ENCODE measurements at places on chromosomes 11 and 22.
A peak's percentile ranks its signal among the peaks of the same experiment; 100 is the strongest.

DNA sequence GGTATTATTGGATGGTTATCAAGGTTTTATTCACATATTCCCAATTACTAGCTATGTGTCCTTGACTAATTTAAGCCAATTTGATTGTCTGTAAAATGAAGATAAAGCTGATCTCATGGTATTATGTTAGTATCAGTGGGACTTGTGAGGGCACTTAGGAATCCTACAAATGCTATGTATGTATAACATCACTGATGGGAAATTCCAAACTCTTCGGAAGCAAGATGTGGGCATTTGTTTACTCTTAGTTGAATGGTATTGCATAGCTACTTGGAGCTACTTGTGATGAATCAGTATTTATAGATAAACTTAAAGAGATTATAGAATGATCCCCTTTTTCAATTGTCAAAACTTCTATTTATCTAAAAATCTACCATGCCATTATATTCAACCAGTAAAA, 239.9 kb downstream of the CNTN5 start:
- no peak for DNase-seq

DNA sequence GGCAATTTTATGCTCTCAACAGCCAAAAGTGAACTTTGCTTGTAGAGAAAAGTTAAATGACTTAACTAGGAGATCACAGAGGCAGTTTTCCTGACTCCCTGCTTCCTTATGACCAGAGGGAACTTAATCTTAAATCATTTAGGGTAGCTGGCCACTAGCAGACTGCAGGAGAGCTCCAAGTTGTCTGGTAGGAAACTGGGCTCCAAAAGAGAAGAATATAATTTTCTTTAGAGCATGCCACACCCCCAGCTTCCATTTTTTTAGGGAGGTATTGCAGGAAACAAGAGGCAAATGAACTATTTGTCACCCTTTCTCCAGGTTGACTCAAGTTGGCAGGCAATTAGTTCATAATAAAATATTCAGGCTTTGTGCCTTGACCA, 2.6 kb downstream of the METTL15 start:
- no peak for DNase-seq

- DNase-seq: no peak
Observed at GRCh38 chr22:35315141-35315854, 15.6 kb downstream of the TOM1 start.

- DNase-seq: peak; percentile 85
Observed at GRCh38 chr11:94973099-94973968, at the start of the genes CWC15 and KDM4D. Gene CWC15, minus strand, starts transcription at chr11:94973556. Its CDS starts 1,371 bp downstream, at chr11:94972185. Gene KDM4D, plus strand, starts transcription at chr11:94973709. Its CDS starts 23,664 bp downstream, at chr11:94997373.

DNA sequence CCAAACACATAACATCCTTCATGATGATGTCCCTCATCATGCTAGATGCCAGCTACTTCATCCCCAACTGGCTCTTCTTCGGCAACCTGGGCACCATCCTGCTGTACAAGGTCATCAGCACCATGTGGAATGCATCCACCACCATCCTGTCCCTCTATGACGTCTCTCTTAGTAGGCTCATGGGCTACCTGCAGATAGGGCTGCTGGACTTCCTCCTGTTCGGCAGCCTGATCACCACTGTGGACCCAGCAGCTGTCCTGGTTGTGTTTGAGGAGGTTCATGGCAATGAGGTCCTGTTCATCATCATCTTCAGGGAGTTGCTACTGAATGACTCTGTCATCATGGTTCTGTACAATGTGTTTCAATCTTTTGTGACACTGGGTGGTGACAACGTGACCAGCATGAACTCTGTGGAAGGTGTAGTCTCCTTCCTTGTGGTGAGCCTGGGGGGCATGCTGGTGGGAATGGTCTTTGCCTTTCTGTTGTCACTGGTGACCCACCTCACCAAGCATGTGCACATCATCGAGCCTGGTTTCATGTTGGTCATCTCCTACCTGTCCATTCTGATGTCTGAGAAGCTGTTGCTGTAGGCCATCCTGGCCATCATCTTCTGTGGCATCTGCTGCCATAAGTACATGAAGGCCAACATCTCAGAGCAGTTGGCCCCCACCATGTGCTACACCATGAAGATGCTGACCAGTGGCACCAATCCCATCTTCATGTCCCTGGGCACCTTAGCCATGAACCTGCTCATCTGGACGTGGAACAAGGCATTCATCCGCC, 120.7 kb upstream of the SERPIND1 start:
- DNase-seq: no peak

- DNase-seq: no peak
Observed at GRCh38 chr11:59967677-59968394, 4.0 kb downstream of the OOSP4A start.

DNA sequence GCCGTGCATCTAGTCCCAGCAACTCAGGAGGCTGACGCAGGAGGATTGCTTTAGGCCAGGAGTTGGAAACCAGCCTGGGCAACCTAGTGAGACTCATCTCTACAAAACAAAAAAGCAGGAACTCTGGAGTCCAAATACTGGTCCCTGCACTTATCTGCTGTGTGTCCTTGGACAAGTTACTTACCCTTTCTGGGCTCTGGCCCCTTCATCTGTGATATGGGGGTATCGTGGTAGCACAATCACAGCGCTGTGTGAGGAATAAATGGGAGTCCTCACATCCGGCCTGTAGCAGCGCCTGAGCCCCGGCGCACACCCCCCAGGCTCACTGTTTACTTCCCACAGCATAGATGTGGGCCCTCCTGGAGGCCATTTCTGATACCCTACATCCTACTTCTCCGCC, 44.2 kb upstream of the MYH9 start:
- no peak for DNase-seq
